SK-N-SH (cell line): ENCODE measurements at places on chromosomes 5 and 9. TPM values are rescaled to one million over a fixed set of nuclear protein-coding genes. Genes with fewer than 3 reads are reported as not detected.

The WDR38 gene
- polyA plus RNA-seq: not detected in 2 replicates

The SHLD3 gene
- polyA plus RNA-seq: 2.4 and 3.8 TPM in 2 replicates

The CEL gene
- polyA plus RNA-seq: 0.75 and 0.87 TPM in 2 replicates

The IL3 gene
- not detected in 2 replicates for polyA plus RNA-seq

The SEMA6A gene
- polyA plus RNA-seq: 0.18 and 0.29 TPM in 2 replicates

The CKMT2 gene
- not detected in 2 replicates for polyA plus RNA-seq
